SJSA1 (cell line): ENCODE measurements at places on chromosomes 3 and 15. TPM values are rescaled to one million over a fixed set of nuclear protein-coding genes. Genes with fewer than 3 reads are reported as not detected.

The GOLGB1 gene
- 14.2 and 19.7 TPM in 2 replicates for total RNA-seq

The ZNF620 gene
- 0.69 and 2.4 TPM in 2 replicates for total RNA-seq

The CHRFAM7A gene
- total RNA-seq = not detected in 2 replicates

The GREM1 gene
- 8.7 and 12.8 TPM in 2 replicates for total RNA-seq

The CHRNA7 gene
- 0.08 and 0.09 TPM in 2 replicates for total RNA-seq

The OSBPL10 gene
- total RNA-seq = 5.3 and 6.9 TPM in 2 replicates

The CD47 gene
- 204 and 206 TPM in 2 replicates for total RNA-seq

The LMCD1 gene
- 6.0 and 15.6 TPM in 2 replicates for total RNA-seq

The GPR87 gene
- 0.29 TPM in 1 of 2 replicates, not detected in the other for total RNA-seq

The GRM2 gene
- total RNA-seq = 0.03 TPM in 1 of 2 replicates, not detected in the other

The SCAANT1 gene
- not detected in 2 replicates for total RNA-seq

The NPRL2 gene
- total RNA-seq = 4.9 and 9.9 TPM in 2 replicates

The TMCO5A gene
- total RNA-seq = not detected in 2 replicates

The KLHL25 gene
- 4.0 and 4.3 TPM in 2 replicates for total RNA-seq

The ZNF774 gene
- 0.66 and 4.1 TPM in 2 replicates for total RNA-seq
